ENCODE measurements at places on chromosomes 5 and 9. TPM values are rescaled to one million over a fixed set of nuclear protein-coding genes. Genes with fewer than 3 reads are reported as not detected.

RASEF gene
- not detected for total RNA-seq

DNA sequence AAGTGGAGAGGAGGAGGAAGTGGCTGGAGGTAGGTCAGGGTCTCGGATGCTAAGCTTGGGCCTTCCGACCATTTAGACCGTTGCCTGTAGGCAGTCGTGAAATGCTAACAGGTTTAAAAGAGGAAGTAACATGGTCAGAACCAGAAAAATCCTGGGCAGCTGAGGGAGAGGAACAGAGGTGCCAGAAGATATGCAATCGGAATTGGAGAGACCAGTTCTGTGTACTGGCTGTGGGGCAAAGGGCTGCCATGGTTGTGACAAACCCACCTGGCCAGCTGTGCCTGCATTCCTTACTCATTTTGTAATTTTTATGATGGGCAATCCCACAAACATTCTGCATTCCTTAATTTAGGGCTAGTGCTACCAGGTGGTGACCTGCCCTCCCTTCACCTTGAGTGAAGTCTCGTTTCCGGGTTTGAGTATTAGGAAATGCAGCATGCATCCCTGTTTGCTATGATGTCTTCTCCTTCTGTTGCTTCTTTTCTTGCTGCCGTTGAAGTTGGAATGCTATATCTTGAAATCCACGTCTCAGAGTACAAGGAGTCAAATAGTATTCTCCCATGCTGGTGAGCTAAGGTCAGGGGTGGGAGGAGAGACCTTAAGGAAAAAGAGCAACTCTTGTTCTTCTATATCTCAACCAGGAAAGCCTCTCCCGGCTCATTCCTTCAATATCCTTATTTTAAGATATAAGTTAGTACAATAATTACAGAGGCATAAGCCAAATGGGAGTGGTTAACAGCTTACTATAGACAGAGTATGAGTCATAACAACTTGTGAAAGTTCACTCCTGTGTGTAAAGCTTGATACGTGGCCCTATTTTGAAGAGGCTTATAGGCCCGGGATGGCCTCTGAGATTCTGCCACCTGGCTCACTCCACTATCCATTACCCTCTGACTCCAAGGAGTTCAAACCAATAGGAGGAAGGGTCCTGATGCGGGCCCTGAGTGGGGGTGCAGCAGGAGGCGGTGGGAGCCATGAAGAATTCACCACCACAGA is 37.0 kb downstream of the B4GALT1 start:
- H3K36me3 ChIP-seq: peaks cover 61% of the 10 kb centered on the region
- peaks cover 48% of the 10 kb centered on the region for H3K4me1 ChIP-seq
- H3K4me3 ChIP-seq: no peak overlapping the region

- no peaks in the 10 kb centered on the region for H3K4me1 ChIP-seq
- no peaks in the 10 kb centered on the region for H3K27me3 ChIP-seq
- no peak for DNase-seq
- H3K4me3 ChIP-seq: no peak overlapping the region
- peaks cover 6% of the 10 kb centered on the region for H3K36me3 ChIP-seq
These were observed 180.8 kb downstream of the GAPVD1 start for GRCh38 chr9:125442452-125442851.

MEGF9 gene
- 4.6 TPM for total RNA-seq

AJM1 gene
- total RNA-seq: 4.2 TPM

- H3K4me3 ChIP-seq: no peak overlapping the region
- H3K27me3 ChIP-seq: no peaks in the 10 kb centered on the region
- no peaks in the 10 kb centered on the region for H3K4me1 ChIP-seq
- H3K36me3 ChIP-seq: no peaks in the 10 kb centered on the region
- H3K27ac ChIP-seq: no peak overlapping the region
- DNase-seq: no peak
These were observed 15.0 kb upstream of the RPS14 start for GRCh38 chr5:150464554-150465012.

OR1L1 gene
- not detected for total RNA-seq

GRCh38 chr9:91682806-91683205 is 259.2 kb upstream of the NFIL3 start:
- no peak overlapping the region for H3K27ac ChIP-seq
- no peaks in the 10 kb centered on the region for H3K36me3 ChIP-seq
- H3K27me3 ChIP-seq: peaks cover 23% of the 10 kb centered on the region
- no peak for DNase-seq
- no peak overlapping the region for H3K4me3 ChIP-seq

DNA sequence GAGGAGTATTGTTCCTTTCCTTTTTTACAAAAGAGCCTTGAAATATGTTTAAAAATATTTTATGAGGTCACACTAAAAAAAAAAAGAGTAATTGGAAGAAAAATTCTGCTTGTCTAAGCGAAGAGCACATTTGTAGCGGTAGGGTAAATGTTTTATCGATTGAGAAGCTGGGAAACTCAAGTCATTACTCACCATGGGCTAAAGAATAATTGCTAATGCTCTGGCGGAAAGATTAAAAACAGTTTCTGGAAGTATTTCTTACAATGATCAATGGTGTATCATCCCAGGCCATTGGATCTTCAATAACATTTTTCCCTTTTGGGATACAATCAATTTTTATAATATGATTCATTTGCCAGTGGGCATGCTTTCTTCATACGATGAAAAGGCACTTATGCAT is 450.0 kb downstream of the RASEF start:
- no peaks in the 10 kb centered on the region for H3K27me3 ChIP-seq
- no peak overlapping the region for H3K27ac ChIP-seq
- H3K4me1 ChIP-seq: no peaks in the 10 kb centered on the region
- H3K36me3 ChIP-seq: no peaks in the 10 kb centered on the region
- no peak for DNase-seq

GRCh38 chr5:95983509-95983908 is 21.9 kb upstream of the ELL2 start:
- H3K36me3 ChIP-seq: no peaks in the 10 kb centered on the region
- DNase-seq: no peak
- no peak overlapping the region for H3K4me3 ChIP-seq
- no peaks in the 10 kb centered on the region for H3K27me3 ChIP-seq
- H3K27ac ChIP-seq: no peak overlapping the region

GRCh38 chr5:124236361-124237205 is 509.9 kb downstream of the ZNF608 start:
- H3K27me3 ChIP-seq: no peaks in the 10 kb centered on the region
- H3K36me3 ChIP-seq: no peaks in the 10 kb centered on the region
- no peaks in the 10 kb centered on the region for H3K4me1 ChIP-seq
- no peak for DNase-seq
- no peak overlapping the region for H3K4me3 ChIP-seq
- no peak overlapping the region for H3K27ac ChIP-seq

- peak overlapping the region; percentile 7 for H3K4me3 ChIP-seq
- H3K36me3 ChIP-seq: no peaks in the 10 kb centered on the region
- H3K27me3 ChIP-seq: peaks cover 19% of the 10 kb centered on the region
- peaks cover 52% of the 10 kb centered on the region for H3K4me1 ChIP-seq
- no peak for DNase-seq
These were observed 9.3 kb upstream of the ACSL6 start for GRCh38 chr5:132020568-132021339.

DNA sequence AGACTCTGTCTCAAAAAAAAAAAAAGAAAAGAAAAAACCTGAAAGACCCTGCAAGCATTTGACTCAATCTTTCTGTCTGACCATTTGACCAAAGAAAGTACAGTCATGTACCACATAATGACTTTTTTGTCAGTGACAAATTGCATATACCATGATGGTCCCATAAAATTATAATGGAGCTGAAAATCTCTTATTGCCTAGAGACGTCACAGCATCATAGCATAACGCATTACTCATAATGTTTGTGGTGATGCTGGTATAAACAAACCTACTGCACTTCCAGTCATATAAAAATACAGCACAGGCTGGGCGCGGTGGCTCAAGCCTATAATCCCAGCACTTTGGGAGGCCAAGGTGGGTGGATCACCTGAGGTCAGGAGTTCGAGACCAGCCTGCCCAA is 10.5 kb downstream of the ECM2 start:
- DNase-seq: no peak
- no peak overlapping the region for H3K27ac ChIP-seq
- H3K36me3 ChIP-seq: no peaks in the 10 kb centered on the region
- no peaks in the 10 kb centered on the region for H3K4me1 ChIP-seq
- no peaks in the 10 kb centered on the region for H3K27me3 ChIP-seq

- DNase-seq: no peak
- no peak overlapping the region for H3K27ac ChIP-seq
- no peaks in the 10 kb centered on the region for H3K4me1 ChIP-seq
- no peak overlapping the region for H3K4me3 ChIP-seq
- no peaks in the 10 kb centered on the region for H3K36me3 ChIP-seq
These were observed 572.9 kb downstream of the ACTL7B start for GRCh38 chr9:108282872-108283271.

SARDH gene
- total RNA-seq: 6.6 TPM

QRFP gene
- total RNA-seq: not detected

DNA sequence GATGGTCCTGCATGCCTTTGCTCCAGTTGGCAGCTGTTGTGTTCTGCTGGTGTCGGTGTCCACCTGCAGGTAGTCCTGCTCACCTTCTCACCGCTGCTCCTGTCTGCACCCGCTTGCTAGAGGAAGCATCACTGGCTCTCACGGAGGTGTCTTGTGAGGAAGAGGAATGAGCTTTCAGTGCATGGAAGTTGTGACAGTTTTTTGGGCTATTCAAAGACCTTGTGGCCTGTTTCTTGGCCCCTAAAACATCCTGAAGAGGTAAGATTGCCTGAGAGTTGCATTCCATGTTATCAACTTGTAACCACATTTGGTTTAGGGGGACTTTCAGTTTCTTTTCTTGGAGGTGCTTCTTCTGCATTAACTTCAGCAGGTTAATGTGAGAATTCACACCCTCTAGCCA is 85.6 kb downstream of the MACROH2A1 start:
- no peak overlapping the region for H3K27ac ChIP-seq
- H3K36me3 ChIP-seq: no peaks in the 10 kb centered on the region
- DNase-seq: no peak
- peaks cover 9% of the 10 kb centered on the region for H3K4me1 ChIP-seq

KLF4 gene
- total RNA-seq: 1.3 TPM

DNA sequence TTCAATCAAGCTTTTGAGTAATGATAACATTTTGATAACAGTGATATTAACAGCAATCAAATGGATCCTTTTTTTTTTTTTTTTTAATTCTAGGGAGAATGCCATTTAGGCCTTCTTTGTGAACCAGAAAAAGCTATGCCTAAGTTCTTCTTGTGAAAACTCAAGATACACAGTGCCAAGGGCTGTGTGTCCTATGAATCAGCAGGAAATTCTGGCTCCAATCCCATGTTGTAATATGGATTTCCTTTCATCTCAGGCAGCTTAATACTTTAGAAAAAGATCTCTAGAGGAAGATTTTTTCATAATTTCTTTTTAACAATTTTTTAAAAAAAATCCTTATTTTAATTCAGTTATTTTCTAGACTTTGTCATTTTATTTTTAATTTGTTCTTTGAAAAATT is 96.1 kb downstream of the NUDT12 start:
- no peak overlapping the region for H3K4me3 ChIP-seq
- no peaks in the 10 kb centered on the region for H3K36me3 ChIP-seq
- H3K27me3 ChIP-seq: peaks cover 11% of the 10 kb centered on the region
- H3K27ac ChIP-seq: no peak overlapping the region

DNA sequence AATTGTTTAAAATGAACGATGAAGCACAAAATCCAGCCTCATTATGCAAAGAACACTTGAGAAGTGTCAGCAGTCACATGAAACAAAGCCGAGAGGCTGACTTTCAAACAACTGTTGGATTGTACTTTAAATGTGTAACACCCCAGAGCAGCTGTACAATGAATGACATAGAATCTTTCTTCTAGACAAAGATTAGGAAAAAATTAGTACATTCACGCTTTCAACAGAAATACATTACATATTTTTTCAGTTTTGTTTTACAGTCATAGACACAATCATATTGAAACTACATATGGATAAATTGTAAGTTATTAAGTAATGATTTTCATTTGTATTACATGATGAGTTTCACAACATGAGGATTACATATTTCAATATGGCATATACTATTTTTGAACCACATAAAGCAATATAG is 10.6 kb upstream of the AGXT2 start:
- H3K4me3 ChIP-seq: no peak overlapping the region
- H3K36me3 ChIP-seq: no peaks in the 10 kb centered on the region
- peaks cover 10% of the 10 kb centered on the region for H3K4me1 ChIP-seq
- no peak overlapping the region for H3K27ac ChIP-seq
- peaks cover 28% of the 10 kb centered on the region for H3K27me3 ChIP-seq

DNA sequence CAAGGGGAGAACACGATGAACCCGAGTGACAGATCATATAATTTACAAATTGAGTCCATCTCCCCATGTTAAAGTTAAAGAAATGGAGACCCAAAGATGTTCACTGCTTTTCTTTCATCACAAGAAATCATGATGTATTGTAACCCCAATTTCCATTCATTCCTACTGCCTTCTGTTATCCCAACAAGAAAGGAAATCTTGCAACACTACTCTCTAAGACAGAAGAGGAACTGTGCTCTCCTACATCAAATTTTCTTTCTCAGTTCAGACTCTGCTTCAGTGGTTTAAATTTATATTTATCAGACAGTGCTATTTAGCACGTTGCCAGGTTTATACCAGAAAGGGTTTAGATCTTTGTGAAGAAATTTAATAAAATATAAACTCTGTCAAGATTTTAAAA is 83.8 kb upstream of the RASA1 start:
- H3K27me3 ChIP-seq: no peaks in the 10 kb centered on the region
- peaks cover 16% of the 10 kb centered on the region for H3K4me1 ChIP-seq
- no peak overlapping the region for H3K4me3 ChIP-seq
- no peak for DNase-seq
- no peaks in the 10 kb centered on the region for H3K36me3 ChIP-seq

DNA sequence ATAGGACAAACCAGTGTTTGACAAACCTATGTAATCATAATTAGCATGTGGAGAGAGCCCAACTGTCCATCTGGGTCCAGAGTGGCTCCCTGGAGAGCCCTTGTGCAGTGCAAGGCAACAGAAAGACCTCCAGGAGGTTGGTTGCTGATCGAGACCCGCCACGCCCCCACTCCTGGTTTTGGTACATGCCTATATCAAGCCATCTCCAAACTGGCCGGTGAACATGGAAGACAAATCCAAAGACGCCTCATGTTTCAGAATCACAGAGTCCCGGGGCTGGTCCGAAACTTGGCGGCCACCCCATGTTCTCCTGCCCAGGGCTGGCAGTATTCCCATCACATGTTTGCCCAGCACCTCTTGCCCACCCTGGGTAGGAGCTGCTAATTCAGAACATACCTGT is 140.2 kb downstream of the PAX5 start:
- no peaks in the 10 kb centered on the region for H3K36me3 ChIP-seq
- no peak overlapping the region for H3K27ac ChIP-seq
- H3K4me3 ChIP-seq: no peak overlapping the region
- no peaks in the 10 kb centered on the region for H3K4me1 ChIP-seq
- no peak for DNase-seq

GLRA1 gene
- total RNA-seq: not detected

SPATA31A3 gene
- total RNA-seq: not detected

GRCh38 chr5:76813982-76814562 is 4.8 kb upstream of the F2RL1 start:
- DNase-seq: no peak
- no peak overlapping the region for H3K4me3 ChIP-seq
- H3K36me3 ChIP-seq: no peaks in the 10 kb centered on the region

DNA sequence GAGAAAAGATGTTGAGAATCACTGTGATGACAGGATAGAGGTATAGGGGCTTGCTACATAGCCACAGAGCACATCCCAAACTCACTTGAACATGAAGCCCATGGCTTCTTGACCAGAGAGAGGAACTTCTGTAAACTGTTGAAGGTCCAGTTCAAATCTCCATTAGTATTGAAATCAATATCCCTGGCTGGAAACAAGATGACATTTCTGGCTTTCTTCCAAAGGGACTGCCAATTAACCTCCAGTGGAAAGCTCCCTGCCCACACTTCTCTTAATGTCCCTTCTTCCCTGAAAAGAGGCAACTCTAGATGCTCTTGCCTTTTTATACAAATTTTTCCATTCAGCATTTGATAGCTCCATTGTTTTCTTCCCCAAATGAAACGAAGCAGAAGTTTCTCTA is 612.1 kb downstream of the EBF1 start:
- no peak overlapping the region for H3K27ac ChIP-seq
- no peaks in the 10 kb centered on the region for H3K36me3 ChIP-seq
- H3K27me3 ChIP-seq: peaks cover 5% of the 10 kb centered on the region
- no peaks in the 10 kb centered on the region for H3K4me1 ChIP-seq
- H3K4me3 ChIP-seq: no peak overlapping the region

TMEM215 gene
- total RNA-seq: not detected

Data from activated CD4-positive, alpha-beta memory T cell treated with anti-CD3 and anti-CD28 coated beads for 36 hours (primary cell).